HCT116 (cell line): ENCODE measurements at places on chromosomes 7 and 10.

- H3K4me1 ChIP-seq, result peaks cover 15% of the 10 kb centered on the region; the same call in 1 of the 2 replicates
- H3K36me3 ChIP-seq, result no peaks in the 10 kb centered on the region
- H3K27ac ChIP-seq, result no peak overlapping the region
- DNase-seq, result no peak
- no peak overlapping the region for H3K4me3 ChIP-seq
- H3K27me3 ChIP-seq, result no peaks in the 10 kb centered on the region
These were observed 2.4 kb upstream of the CFAP69 start for GRCh38 chr7:90242369-90243168.

- no peaks in the 10 kb centered on the region for H3K4me1 ChIP-seq
- peaks cover 4% of the 10 kb centered on the region; the same call in 1 of the 2 replicates for H3K27me3 ChIP-seq
- H3K36me3 ChIP-seq, result no peaks in the 10 kb centered on the region
- H3K27ac ChIP-seq, result no peak overlapping the region
- no peak overlapping the region for H3K4me3 ChIP-seq
These were observed 511.3 kb upstream of the ZMIZ1 start for GRCh38 chr10:78557433-78557925.

- peak overlapping the region; percentile 73 for H3K27ac ChIP-seq
- peak overlapping the region; percentile 58 for H3K4me3 ChIP-seq
- H3K27me3 ChIP-seq, result no peaks in the 10 kb centered on the region
- DNase-seq, result no peak
- H3K36me3 ChIP-seq, result no peaks in the 10 kb centered on the region
These were observed 661 bp downstream of the HECTD2 start for GRCh38 chr10:91410638-91411371.

- H3K27ac ChIP-seq, result no peak overlapping the region
- no peak for DNase-seq
- H3K36me3 ChIP-seq, result no peaks in the 10 kb centered on the region
- H3K27me3 ChIP-seq, result no peaks in the 10 kb centered on the region
- H3K4me1 ChIP-seq, result peaks cover 40% of the 10 kb centered on the region
These were observed 33.6 kb downstream of the JMJD1C start for GRCh38 chr10:63431962-63432797.

DNA sequence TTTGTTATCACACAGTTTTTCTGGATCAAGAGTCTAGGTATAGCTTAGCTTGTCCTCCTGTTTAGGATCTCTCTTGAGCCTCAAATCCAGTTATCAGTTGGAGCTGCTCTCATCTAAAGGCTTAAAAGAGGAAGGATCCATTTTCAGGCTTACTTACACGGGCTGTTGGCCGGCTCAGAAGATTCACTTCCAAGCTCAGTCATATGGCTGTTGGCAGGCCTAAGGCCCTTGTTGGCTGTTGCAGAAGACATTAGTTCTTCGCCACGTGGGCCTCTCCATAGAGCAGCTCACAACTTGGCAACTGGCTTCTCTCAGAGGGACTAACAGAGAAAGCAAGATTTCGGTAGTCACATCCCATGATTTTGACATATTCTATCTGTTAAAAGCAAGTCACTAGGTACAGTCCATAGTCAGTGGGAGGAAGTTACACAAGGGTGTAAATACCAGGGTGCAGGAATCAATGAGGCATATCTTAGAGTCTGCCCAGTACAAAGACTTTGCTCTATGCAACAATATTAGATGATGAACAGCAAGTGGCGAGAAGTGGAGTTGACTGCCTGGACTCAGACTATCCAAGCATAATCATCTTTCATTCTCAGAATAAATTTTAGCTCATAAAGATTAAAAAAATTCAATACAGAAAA is 280.1 kb upstream of the MBL2 start:
- no peak for DNase-seq
- H3K27me3 ChIP-seq, result no peaks in the 10 kb centered on the region
- H3K4me3 ChIP-seq, result no peak overlapping the region
- no peaks in the 10 kb centered on the region for H3K36me3 ChIP-seq
- no peaks in the 10 kb centered on the region for H3K4me1 ChIP-seq

DNA sequence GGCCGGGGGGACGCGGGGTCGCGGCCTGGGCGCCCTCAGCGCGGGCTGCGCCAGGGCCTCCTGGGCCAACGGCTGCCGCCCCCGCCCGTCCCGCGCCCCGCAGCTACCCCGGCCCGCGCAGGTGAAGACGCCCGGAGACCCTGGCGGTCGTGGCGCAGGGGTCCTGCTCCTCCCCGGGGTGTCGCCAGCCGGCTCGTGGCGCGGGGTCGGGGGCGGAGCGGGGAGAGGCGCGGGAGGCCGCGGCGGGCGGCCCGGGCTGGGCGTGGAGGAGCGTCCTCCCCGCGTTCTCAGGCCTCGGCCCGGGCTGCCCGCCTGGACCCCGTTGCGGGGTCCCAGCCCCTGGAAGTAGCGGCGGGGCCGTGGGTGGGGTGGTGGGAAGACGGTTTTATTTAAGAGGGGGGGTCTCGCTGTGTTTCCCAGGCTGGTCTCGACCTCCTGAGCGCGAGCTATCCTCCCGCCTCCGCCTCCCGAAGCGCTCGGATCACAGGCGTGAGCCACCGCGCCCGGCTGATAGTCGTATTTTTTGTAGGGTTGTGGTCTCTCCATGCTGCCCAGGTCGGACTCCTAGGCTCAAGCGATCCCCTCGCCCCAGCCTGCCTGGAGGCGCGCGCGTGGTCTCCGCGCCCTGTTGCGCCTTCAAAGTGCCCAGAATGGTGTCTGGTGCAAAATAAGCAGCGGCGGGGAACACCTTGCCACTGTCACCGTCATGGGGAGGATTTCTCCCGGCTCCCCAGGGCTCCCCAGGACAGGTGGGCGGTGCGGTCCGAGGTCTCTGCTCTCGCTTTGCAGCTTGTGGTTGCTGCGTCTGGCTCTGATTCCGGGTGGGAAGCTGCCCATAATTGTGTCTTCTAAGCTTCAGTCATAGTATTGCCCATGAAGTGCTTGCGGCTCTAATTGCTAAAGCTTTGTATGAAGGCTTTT is 15.3 kb upstream of the SUN1 start:
- no peaks in the 10 kb centered on the region; the same call in 1 of the 2 replicates for H3K36me3 ChIP-seq
- peaks cover 24% of the 10 kb centered on the region for H3K4me1 ChIP-seq
- peak overlapping the region; percentile 91 for H3K4me3 ChIP-seq
- DNase-seq, result no peak

DNA sequence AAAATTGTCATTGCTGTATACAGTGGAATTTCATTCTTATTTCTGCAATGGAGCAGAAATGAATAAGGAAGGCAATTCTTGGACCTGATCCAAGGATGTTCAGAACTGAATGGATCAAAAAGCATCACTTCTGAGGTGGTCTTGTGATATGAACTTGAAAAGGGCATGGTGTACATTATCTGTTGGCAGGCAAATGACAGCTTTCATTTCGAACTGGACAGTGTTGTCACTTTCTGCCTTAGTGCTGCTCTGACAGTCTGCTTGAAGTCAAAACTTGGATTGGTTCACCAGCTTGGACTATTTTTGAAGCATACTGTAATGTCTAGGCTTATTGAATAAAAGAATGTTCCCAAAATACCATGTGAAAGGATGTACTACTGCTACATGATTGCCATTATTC is 52.0 kb downstream of the VCL start:
- H3K4me1 ChIP-seq, result peaks cover 17% of the 10 kb centered on the region
- peaks cover 3% of the 10 kb centered on the region; the same call in 1 of the 2 replicates for H3K36me3 ChIP-seq
- no peak overlapping the region for H3K27ac ChIP-seq
- no peak overlapping the region for H3K4me3 ChIP-seq
- H3K27me3 ChIP-seq, result no peaks in the 10 kb centered on the region

GRCh38 chr10:59363446-59363958 is 1.2 kb upstream of the FAM13C start:
- no peaks in the 10 kb centered on the region for H3K4me1 ChIP-seq
- no peak overlapping the region for H3K4me3 ChIP-seq
- H3K36me3 ChIP-seq, result no peaks in the 10 kb centered on the region

DNA sequence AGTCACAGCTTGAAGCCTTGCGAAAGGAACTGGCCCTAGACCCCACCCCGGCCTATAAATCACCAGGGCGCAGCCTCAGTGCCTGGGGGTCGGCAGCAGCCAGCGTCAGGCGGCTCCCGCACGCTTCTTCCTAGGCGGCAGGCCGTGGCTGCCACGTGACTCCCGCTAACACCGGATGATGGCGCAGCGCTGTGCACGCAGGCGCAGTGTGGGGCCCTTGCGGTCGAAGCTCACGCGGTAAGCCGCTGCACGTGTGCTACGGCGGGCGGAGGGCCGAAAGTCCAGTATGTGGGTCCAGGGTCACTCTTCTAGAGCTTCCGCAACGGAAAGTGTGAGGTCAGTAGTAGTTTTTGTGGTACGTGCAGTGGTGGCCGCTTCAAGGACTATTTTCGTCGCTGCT is at the start of gene STK31:
STK31 (plus strand) TSS at position 220 of the 400 bp plus-strand sequence; CDS start at position 287, 67 bp downstream.
- no peak within 1 kb of the TSS for H3K27ac ChIP-seq
- peaks cover 17% of the 10 kb centered on the region for H3K4me1 ChIP-seq
- H3K27me3 ChIP-seq, result no peaks in the 10 kb centered on the region
- H3K4me3 ChIP-seq, result no peak within 1 kb of the TSS

DNA sequence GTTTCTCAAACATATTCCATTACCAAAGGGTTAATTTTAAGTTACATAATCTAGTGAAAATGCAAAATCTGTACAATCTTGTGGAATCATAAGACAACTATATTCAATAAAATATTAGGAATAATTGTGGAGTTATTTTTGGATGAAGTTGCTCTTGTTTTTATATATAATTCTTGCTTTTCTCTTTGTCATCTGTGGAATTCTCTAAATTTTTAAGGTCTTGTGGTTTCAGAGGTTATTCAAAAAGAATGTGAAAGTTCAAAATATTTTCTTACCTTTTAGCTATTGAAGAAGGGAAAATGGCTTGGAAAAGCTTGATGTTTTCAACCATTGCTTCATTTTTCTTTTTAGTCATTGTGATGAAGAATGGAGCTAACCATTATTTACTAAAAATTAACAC is 552.1 kb downstream of the TFEC start:
- no peaks in the 10 kb centered on the region for H3K36me3 ChIP-seq
- no peak overlapping the region for H3K4me3 ChIP-seq

DNA sequence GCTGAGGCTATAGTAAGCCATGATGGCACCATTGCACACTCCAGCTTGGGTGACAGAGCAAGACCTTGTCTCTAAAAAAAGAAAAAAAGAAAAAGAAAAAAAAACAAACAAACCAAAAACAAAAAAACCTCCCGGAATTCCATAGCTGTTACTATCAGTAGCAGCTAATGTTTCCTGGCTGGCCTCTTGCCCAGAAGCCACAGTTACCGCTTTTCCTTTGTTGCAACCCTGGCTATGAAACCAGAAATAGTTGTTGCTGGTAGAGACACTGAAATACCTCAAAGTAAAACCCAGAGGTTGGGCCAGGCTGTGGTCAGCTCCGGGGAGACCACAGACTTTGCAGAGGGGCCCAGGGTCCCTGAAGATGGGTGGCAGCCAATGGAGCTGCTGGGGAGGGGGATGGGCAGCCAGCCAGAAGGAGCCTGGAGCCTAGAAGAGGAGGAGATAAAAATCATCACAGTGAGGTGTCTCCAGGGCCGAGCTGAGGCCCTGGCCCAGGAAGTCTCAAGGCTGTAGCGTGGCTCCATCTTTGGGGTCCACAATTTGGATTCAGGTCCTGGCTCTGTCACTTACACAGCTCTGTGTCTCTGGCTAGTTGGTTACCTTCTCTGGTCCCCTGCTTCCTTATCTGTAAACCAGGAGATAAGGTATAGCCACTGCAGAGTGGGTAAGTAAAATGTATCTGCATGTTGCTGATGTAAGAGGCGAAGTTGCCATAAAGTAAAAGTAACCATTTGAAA is 3.4 kb upstream of the CHST12 start:
- H3K4me3 ChIP-seq, result peak overlapping the region; percentile 22; the same call in 1 of the 2 replicates
- no peak for DNase-seq
- H3K4me1 ChIP-seq, result peaks cover 38% of the 10 kb centered on the region
- no peaks in the 10 kb centered on the region for H3K36me3 ChIP-seq
- no peaks in the 10 kb centered on the region for H3K27me3 ChIP-seq
- peak overlapping the region; percentile 64 for H3K27ac ChIP-seq

- H3K36me3 ChIP-seq, result no peaks in the 10 kb centered on the region
- no peak for DNase-seq
- no peak overlapping the region for H3K27ac ChIP-seq
- H3K4me3 ChIP-seq, result no peak overlapping the region
- no peaks in the 10 kb centered on the region for H3K4me1 ChIP-seq
- peaks cover 5% of the 10 kb centered on the region; the same call in 1 of the 2 replicates for H3K27me3 ChIP-seq
These were observed 44.6 kb upstream of the BET1 start for GRCh38 chr7:94048755-94049154.

GRCh38 chr7:81632418-81632817 is 137.4 kb downstream of the HGF start:
- no peaks in the 10 kb centered on the region for H3K27me3 ChIP-seq
- H3K36me3 ChIP-seq, result no peaks in the 10 kb centered on the region
- no peaks in the 10 kb centered on the region for H3K4me1 ChIP-seq
- no peak overlapping the region for H3K4me3 ChIP-seq

- H3K4me3 ChIP-seq, result no peak overlapping the region
- no peak overlapping the region for H3K27ac ChIP-seq
- peaks cover 45% of the 10 kb centered on the region for H3K4me1 ChIP-seq
- no peaks in the 10 kb centered on the region for H3K36me3 ChIP-seq
- H3K27me3 ChIP-seq, result no peaks in the 10 kb centered on the region
These were observed 14.1 kb upstream of the WDR86 start for GRCh38 chr7:151423936-151424335.

DNA sequence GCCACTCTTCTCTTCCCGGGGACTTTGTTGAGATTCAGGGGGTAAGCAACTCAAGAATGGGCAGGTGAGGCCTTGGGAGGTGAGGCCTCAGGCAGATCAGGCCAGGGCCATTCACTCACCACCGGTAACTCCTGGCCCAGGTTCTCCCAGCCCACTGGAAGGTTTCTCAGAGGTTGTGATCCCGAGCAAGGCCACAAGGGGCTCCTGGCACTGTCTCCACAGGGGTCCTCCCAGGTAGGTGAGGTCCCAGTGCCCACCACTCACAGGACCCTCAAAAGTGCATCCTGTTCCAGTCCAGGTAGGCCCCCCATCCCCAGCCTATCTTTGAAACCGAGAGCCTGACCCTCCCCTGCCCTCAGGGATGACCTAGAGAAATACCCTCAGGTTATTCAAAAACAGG is 236.1 kb downstream of the BUB3 start:
- H3K27me3 ChIP-seq, result no peaks in the 10 kb centered on the region
- no peaks in the 10 kb centered on the region for H3K4me1 ChIP-seq
- no peak overlapping the region for H3K27ac ChIP-seq
- no peak overlapping the region for H3K4me3 ChIP-seq
- no peak for DNase-seq

GRCh38 chr10:112716924-112717413 is 233.1 kb upstream of the TCF7L2 start:
- H3K4me3 ChIP-seq, result no peak overlapping the region
- no peaks in the 10 kb centered on the region for H3K36me3 ChIP-seq
- H3K27ac ChIP-seq, result peak overlapping the region; percentile 46
- H3K4me1 ChIP-seq, result peaks cover 25% of the 10 kb centered on the region
